ENCODE measurements at places on chromosomes 7 and 10.

GRCh38 chr10:91604553-91605534 lies 28.0 kb downstream of the PPP1R3C start:
- no peak for DNase-seq

- DNase-seq, result no peak
These were observed 12.3 kb downstream of the RBM17 start for GRCh38 chr10:6101181-6101580.

- no peak for DNase-seq
These were observed 24.9 kb upstream of the TNRC18 start for GRCh38 chr7:5448378-5449037.

- DNase-seq, result no peak
These were observed 313.9 kb downstream of the BMPER start for GRCh38 chr7:34219153-34219718.

DNA sequence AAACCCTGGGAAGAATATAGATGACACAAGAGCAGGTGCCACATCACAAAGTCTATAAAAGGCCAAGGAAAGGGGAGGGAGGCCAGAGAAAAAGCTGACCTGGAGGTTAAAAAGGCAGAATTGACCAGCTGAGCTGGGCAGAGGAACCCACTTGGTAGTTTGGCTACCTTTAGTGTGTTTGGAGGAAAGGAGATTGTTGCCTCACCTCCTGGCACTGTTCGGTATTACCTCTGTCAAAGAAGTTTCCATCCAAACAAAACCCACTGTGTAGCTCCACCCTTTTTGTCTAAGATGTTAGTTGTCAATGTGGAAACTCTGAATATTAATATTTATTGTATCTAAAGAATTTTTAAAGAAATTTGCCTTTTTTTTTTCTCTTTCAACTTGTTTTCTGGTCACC lies 23.4 kb downstream of the ENTPD7 start:
- no peak for DNase-seq

GRCh38 chr7:36831049-36831448 lies 106.8 kb upstream of the AOAH start:
- DNase-seq, result no peak
